AG04450 (cell line): ENCODE measurements at places on chromosomes 4 and X.

GRCh38 chr4:69025191-69025998 is 70.9 kb upstream of the UGT2B7 start:
- DNase-seq = no peak

GRCh38 chr4:100041646-100042045 is 91.6 kb upstream of the H2AZ1 start:
- DNase-seq = no peak

GRCh38 chr4:122012735-122013134 is 60.9 kb upstream of the TRPC3 start:
- DNase-seq = no peak

GRCh38 chr4:78205591-78205990 is 148.5 kb downstream of the FRAS1 start:
- no peak for DNase-seq

GRCh38 chrX:2517055-2517454 is 16.3 kb upstream of the DHRSX start:
- no peak for DNase-seq

DNA sequence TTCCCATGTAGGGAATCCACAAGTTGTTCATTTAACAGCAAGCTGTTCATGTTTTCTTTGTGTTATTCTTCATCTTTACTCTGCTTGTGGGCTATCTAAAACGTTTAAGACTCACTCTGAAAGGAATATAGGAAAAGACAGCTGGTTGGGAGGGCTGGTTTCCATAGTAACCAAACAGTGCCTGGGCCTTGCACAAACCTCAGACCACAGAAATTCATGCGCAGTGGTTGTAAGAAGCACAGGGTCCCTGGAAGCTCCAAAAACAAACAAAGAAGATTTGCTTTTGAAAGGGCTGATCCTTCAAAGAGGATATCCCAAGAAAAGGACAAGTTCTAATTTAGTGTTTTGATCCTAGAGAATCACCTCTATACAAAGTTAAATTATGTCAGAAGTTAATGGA is 7.8 kb downstream of the SERTM2 start:
- DNase-seq = no peak

- DNase-seq = no peak
Observed at GRCh38 chrX:15916704-15917084, 62.1 kb upstream of the AP1S2 start.

DNA sequence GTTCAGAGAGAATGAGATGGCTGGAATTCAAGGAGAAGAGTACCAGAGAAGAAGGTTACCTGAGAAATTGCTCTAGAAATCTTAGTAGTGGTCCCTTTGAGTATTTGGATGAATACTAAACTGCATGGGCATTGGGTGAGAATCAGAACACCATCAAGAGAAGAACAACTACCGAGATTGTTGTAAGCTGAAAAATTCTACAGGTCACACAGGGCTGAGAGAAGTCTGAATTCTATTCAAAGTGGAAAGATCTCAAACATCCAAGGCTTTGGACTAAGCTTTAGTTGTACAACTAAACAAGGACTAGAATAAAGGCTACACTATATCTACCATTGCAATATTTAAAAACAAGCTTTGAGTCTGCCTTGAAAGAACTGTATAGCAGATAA is 40.8 kb downstream of the LRBA start:
- no peak for DNase-seq

DNA sequence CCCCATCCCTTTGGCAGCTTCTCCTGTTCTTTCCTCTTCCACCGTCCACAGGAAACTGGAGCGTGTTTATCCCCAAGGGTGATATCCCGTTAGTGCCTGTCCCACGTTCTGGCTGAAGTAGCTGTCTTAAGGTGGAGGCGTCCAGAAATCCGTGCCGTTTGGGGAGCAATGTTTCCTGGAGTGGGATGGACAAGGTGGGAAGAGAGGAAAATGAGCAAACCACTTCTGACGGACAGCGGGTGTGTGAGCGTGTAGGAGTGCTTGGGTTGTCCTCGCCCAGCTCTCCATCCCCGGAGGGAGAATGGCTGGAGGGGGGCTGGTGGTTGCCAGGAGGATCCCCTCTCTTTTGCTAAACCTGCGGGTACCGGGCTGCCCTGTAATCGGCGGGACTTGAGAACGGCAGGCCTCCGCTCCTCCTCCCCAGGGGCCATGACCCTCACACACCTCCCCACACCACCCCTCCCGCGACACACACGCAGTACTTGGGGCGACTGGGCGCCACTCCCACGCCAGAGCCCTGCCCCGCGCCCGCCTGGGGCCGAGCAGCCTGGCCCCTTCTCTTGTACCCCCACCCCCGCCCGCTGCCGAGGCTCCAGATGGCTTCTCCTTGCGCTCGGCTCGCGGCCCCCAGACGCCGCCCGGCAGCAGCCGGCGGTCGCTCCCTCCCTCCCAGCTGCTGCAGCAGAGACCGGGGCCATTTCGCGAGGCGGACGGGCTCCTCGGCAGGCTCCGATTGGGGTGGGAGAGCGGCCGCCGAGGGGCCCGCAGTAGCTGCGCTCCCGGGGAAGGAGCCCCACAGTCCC is 13.9 kb upstream of the PRDM8 start:
- no peak for DNase-seq

GRCh38 chrX:139058831-139059495 is 347.4 kb upstream of the FGF13 start:
- DNase-seq = no peak

DNA sequence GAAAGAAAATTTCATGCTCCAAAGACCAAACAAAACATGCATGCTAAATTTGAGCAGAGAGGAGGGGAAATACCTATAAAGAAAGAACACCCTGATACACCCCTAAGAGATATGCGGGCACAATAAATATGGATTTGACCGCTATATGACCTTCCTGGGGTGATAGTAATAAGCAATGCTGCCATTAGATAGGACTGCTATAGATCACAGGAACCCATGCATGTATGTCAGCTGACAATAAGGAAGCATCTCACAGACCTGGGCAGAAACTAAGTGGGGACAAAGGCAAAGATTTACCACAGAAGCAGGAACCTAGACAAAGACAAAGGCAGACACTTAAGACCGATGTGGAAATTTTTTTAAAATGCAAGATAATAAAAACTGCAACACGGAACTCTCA is 21.3 kb downstream of the ZNF721 start:
- DNase-seq = no peak

DNA sequence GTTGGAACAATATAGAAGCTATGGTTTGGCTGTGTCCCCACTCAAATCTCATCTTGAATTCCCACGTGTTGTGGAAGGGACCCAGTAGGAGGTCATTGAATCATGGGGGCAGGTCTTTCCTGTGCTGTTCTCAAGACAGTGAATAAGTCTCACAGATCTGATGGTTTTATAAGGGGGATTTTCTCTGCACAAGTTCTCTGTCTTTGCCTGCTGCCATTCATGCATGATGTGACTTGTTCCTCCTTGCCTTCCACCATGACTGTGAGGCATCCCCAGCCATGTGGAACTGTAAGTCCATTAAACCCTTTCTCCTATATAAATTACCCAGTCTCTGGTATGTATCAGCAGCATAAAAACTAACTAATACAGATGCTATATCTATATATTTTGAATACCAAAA is 135.2 kb upstream of the EDNRA start:
- DNase-seq = no peak

DNA sequence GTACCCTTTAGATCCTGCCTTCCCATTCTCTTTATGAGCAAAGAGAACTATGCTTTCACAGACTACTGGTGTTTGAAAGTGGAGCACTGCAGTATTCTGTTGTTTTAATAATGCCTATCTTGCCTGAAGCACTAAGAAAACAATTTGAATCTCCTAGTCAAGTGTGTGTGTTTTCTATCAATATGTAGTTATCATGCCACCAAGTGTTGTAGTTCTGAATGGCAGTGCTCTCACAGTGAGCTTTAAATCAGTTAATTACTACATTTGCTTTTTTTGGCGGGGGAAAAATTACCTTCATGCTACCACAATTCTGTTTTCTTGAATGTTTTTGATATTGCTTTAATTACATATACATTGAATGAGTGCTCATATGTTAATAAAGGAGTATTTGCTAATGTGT is 143.6 kb upstream of the FAM47A start:
- DNase-seq = no peak

- peak; percentile 96 for DNase-seq
Observed at GRCh38 chr4:41214136-41214824, at the start of gene APBB2. Gene APBB2, minus strand, starts transcription at chr4:41214542. Its CDS starts 181,288 bp downstream, at chr4:41033254.

GRCh38 chr4:98539741-98540140 is 118.7 kb downstream of the TSPAN5 start:
- no peak for DNase-seq

DNA sequence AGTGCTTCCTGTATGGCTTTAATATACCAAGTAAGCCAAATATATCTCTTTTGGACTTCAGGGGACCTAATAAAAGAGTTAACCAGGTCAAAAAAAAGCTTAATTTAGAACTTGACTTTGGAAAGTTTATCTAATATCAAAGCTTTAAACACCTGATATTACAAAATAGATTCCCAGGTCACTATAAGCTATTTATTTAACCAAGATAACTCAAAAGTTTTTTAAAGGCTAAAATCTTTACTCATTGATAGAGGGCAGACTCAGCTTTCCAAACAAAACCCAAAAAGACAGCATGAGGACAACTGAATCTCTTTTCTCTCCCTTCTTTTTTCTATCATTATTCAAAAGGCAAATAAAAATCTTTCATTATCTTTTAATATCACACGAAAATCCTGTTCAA is 19.5 kb downstream of the NUDT11 start:
- no peak for DNase-seq

GRCh38 chr4:174882317-174882992 is 35.7 kb upstream of the ADAM29 start:
- no peak for DNase-seq

- DNase-seq = no peak
Observed at GRCh38 chr4:83150653-83151330, 36.3 kb upstream of the PLAC8 start.

GRCh38 chr4:153375303-153375702 is 30.8 kb downstream of the MND1 start:
- no peak for DNase-seq

- no peak for DNase-seq
Observed at GRCh38 chrX:18354369-18355223, at the start of gene SCML2. Gene SCML2, minus strand, starts transcription at chrX:18354688. Its CDS starts 20,617 bp downstream, at chrX:18334071.

DNA sequence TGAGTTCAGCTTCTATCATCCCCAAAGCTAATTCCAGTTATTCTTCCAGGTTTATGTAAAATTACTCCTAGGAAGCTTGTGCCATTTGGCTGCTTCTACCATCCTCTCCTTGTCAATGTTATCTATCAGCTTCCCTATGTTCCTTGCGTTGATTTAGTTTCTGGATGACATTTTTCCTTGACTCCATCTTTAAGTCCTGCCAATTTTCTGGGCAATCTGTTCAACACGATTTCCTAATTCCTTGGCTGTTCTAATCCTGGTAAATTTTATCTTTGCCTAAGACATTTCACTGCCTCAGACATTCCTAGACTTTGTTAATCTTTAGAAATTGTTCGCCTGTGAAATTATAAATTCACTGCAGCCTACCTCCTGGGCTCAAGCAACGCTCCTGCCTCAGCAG is 125.1 kb downstream of the PDS5A start:
- DNase-seq = no peak

- no peak for DNase-seq
Observed at GRCh38 chr4:11042760-11043159, 358.2 kb upstream of the CLNK start.

DNA sequence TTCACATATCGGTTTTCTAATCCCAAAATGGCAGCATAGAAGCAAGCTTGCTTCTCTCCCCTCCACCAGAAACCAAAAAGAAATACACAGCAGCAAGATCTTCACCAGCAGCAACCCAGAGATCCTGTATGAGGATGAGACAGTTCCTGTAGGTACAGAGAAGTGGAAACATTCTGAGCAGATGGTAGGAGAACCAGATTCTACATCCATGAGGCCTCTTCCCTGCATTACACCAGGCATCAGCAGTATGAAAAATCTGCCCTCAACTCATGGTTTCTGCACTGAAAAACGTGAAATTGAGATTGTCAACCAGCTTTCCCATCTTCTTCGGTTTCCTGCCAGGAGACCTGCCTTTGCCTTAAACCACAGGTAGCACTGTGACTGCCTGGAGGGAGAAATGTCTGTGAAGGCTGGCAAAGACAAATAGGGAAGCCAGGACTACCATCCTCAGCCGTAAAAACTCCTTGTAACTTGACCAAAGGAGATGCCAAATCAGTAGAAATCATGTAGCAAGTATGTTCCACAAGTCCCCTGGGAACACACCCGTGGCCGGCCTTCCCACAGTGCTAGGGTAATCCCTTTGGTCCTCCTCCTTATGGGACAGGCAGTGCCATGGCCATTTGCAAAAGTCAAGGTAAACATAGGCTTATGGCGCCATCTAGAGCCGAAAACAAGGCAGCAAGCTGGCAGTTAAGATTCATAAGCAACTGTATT is 24.0 kb upstream of the MTHFD2L start:
- DNase-seq = peak; percentile 65

DNA sequence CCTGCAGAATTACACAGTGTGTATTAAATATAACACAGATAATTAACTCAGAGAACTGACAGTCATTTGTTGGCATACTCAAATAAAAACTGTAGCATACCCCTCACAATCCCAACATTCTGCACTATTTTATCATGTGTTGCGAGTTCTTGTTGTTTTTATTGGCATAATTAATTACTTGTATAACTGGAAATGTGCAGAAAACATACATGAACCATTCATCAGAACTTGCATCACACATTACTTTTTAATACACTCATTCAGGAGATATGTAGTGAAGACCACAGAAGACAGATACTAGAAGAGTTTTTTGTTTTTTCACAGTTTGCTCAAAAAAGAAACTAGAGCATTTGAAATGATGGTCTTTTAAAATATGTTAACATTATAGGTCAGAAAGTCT is 74.6 kb upstream of the NEIL3 start:
- no peak for DNase-seq

DNA sequence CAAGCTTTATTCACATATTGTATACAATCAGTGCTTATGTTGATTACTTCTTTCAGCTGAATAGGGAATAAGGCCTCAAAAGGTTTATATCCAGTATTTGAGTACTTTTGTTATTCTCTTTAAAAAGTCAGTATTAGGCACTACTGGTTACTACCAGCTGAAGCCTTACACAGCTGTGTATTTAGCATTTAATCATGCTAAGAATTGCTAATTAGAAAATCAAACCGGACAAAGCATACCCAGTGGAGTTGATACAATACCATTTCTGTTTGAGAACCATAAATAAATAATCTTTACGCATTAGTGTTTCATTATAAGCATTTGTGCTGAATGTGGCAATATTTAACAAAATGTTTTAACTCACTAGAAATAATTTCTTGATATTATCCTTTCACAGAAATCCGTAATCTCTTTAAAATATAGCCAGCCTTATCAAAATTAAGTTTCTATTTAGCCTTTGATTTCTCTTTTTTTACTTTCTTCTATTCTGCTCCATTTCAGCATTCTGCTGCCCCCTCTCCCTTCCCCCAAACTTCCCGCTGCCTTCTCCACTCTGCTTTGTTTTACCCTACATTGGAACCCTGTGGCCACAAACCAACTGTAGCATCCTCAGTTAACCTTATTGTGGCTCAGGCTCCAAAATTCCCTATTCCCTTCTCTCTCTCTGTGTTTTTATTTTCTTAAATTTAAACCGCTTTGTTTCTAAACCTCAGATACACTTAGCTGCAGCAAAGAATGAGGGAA is 37.8 kb downstream of the UGT8 start:
- no peak for DNase-seq

- DNase-seq = no peak
Observed at GRCh38 chr4:25310066-25310802, 2.3 kb upstream of the ZCCHC4 start.
